ENCODE measurements at places on chromosomes 1 and 21.

GRCh38 chr21:45341779-45342178, 54.1 kb upstream of the POFUT2 start:
- no peak for DNase-seq

- no peak for DNase-seq
Observed at GRCh38 chr1:182348961-182349747, 42.4 kb downstream of the GLUL start.

- DNase-seq, result no peak
Observed at GRCh38 chr1:39676948-39677548, 5.1 kb upstream of the NT5C1A start.

- DNase-seq, result no peak
Observed at GRCh38 chr1:27105018-27105417, 49.9 kb downstream of the SLC9A1 start.

GRCh38 chr1:232179896-232180778, 449.8 kb downstream of the SIPA1L2 start:
- DNase-seq, result no peak

All from activated T-cell treated with anti-CD3 and anti-CD28 coated beads for 1 hour (primary cell).